ENCODE measurements at places on chromosomes 2 and 18.

DNA sequence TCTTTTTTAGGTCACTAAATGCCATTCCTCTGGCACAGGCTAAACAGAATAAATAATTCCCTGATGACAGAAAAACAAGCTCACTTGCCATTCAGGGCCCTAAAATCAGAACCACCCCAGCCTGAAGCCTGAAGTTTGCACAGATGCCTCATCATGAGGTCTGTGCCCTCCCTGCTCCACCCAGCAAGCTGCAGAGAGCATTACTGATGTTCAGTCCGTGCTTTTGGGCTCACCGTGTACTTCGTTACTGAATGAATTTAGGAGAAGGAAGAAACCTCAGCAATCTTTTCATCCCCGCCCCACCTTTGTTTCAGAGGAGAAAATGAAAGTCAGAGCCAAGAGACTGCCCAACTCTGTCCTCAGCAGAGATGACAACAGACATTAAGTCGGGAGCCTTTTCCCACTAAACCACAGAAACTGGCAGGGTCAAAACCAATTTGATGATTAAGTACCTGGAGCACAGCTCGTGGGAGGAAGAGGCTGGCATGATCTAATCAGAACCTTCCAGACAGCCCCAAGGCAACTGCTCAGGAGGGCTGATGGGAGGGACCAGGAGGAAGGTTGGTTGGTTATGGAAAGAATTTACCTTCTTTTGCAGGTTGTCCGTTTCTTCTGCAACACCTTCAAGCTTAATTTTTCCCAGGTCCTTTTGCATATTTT is 122.7 kb downstream of the LAMA1 start:
- no peak for DNase-seq

GRCh38 chr2:237390235-237390634 is 23.7 kb downstream of the COL6A3 start:
- no peak for DNase-seq

DNA sequence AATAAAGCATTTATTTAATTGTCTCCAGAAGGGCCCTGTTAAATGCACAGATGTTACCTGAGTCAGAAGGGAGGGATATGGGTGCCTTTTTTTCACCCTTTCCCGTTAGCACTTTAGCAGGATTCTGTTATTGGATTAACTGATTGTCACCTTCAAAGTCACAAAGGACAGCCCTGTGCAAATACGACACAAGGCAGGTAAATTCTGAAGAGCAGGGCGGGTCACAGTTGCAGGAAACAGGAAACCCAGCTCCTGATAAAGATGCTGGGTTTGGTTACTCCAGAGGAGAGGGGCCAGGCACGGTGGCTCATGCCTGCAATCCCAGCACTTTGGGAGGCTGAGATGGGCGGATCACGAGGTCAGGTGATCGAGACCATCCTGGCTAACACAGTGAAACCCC is 11.4 kb upstream of the PKDCC start:
- no peak for DNase-seq

- no peak for DNase-seq
Observed at GRCh38 chr2:227504700-227505099, 32.7 kb downstream of the AGFG1 start.

GRCh38 chr2:116687371-116687770 is 1127.1 kb upstream of the DDX18 start:
- no peak for DNase-seq

All from natural killer cell (primary cell).